ENCODE measurements at places on chromosomes 5 and 9.

- no peak for DNase-seq
These were observed 28.2 kb upstream of the GPR151 start for GRCh38 chr5:146544232-146544631.

- no peak for DNase-seq
These were observed 3.3 kb upstream of the SECISBP2 start for GRCh38 chr9:89314955-89315354.

DNA sequence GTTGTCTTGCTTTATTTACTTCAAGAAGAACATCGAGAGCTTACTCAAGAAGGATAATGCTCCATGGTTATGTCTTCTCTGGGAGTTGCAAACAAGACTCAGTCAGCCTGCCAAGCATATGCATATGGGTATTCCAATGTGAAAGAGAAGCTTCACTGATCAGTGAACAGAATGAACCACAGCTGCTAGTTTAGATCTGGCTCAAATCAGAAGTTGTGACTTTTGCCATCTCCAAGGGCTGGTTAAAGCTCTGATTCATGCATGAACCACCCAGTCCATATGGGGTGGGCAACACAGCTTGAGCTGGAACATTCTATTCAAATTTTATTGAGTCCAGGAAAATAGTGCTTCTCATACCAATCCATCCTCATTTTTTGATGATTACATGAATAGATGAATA is 50.0 kb downstream of the ATPSCKMT start:
- DNase-seq, result no peak

DNA sequence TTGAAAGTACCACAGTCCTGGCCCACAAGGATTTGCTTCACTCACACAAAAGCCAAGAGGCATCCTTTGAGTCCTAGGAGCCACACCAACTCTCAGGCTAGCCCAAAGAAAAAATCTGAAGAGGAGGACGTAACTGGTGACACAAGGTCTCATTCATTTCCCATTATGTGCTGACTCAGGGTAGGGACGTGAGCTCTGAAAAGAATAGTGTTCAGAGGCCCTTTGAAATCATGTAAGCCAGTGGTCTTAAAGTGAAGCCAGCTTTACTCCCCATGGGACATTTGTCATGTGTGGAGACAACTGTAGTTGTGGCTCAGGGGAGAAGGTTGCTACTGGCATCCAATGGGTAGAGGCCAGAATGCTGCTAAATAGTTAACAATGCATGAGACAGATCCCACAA is 332.4 kb downstream of the KCTD16 start:
- DNase-seq, result no peak

GRCh38 chr5:154758493-154758892 is 3.3 kb downstream of the LARP1 start:
- DNase-seq, result no peak

- no peak for DNase-seq
These were observed 428.7 kb downstream of the ISL1 start for GRCh38 chr5:51811883-51812471.
